ENCODE measurements at places on chromosomes 6 and 20.

DNA sequence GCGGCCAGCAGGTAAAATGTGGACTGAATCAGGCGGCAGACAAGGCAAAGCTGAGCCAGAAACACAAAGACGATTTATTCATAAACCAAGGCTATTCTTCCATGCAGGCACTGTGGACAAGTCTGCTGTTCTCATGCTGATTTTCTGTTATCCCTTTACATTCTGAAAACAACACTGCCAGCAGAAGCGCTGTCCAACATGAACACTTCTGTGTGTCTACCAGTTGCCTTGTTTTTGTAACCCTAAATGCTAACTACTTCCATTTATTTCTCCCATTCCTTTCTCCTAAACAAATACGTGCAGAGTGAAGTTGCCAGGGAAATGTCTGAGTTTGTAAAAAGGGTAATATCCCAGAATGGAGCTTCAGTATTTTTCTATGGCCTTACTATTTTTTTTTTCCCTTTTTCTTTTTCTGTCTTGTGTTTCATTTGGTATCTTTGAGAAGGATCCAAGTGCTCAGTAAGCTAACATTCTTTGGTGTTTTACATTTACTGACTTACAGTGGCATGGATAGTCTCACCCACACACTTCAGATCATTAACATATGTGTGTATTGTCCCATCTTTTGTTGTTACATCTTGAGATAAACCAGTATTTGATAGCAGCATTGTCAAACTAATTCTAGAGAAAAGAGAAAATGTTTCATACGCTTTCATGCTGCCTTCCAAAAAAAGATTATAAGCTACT is 1308.9 kb upstream of the MAP3K7 start:
- DNase-seq = no peak

DNA sequence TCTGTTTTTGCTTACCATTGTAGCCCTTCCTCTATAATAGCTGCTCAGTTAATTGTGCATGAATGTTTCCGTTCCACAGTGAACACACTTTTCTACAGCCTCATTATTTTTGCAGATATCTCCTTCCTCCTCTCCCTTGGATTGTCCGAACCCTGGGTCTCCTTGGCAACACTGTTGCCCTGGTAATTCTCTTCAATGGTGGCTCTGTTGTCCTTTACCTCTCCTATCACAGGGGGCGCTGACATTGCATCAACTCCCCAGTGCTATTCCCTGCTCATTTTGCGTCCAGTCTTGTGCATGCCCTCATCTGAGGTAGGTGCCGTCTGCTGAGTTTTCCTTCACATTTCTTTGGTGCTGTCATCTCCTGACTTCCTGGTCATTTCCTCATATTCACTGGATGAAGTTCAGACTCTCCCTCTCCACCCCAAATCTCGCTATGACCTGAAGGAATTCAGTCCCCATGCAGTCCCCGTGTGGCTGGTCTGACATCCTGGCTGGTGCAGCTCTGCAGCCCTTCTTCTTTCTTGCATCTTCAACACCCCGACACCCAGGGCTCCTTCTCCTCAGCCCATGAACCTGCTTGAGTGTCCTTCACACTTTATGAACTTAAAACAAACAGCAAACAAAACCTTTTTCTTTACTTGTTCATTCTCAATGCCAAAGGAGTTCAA is 21.1 kb downstream of the PHACTR2 start:
- DNase-seq = no peak

GRCh38 chr20:5044075-5044620 is 42.8 kb upstream of the SLC23A2 start:
- DNase-seq = no peak

- no peak for DNase-seq
These were observed 671.8 kb downstream of the QKI start for GRCh38 chr6:164086076-164086887.

- DNase-seq = no peak
These were observed 112.8 kb downstream of the BTBD3 start for GRCh38 chr20:12030470-12030869.

GRCh38 chr20:38434301-38434741 is 807 bp downstream of the SNHG17 start:
- peak; percentile 51 for DNase-seq

DNA sequence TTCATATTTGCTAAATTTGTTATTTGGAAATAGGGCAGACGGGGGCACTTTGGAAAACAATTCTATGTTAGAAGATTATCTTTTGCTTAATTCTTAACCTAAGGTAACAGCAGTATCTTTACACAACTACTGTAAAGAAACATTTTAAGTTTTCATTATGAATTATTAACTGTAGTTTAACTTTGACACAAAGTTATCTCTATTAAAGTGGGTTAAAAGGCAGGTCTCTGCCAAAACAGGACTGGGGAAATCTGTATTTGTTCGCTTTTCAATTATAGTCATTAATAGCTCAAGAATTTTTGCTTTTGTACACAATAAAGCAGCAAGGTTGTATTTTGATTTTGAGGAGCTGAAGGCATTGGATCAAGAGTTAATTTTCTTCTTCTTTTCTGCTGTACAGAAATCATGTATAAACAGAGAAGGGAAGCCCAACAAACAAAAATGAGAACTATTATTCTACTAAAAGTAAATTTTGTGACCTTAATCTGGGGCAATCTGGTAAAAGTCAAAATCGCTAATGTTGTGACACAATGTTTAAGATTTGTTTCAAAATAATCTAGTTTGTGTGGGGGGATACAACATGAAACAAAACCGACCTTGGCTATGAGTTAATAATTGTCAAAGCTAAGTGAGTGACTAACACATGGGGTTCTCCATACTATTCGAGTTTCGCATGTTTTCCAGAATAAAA is 2.9 kb downstream of the STAU1 start:
- DNase-seq = peak; percentile 21

DNA sequence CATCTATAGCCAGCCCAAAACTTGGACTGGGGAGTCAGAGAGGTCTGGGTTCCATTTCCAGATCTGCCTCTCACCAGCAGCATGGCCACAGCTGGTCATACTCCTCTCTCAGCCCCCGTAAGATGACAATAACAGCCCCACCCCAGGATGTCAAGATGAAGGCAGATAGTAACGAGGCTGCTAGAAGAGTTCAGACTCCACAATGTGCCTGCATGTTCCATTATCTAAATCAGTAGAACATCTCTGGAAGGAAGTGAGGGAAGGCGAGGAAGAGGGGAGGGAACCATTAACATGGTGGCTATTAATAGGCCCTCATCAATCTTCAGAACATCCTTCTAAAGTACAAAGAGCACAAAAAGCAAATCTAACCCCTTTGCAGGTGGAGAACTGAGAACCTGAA is 98.0 kb upstream of the KCNG1 start:
- DNase-seq = no peak

DNA sequence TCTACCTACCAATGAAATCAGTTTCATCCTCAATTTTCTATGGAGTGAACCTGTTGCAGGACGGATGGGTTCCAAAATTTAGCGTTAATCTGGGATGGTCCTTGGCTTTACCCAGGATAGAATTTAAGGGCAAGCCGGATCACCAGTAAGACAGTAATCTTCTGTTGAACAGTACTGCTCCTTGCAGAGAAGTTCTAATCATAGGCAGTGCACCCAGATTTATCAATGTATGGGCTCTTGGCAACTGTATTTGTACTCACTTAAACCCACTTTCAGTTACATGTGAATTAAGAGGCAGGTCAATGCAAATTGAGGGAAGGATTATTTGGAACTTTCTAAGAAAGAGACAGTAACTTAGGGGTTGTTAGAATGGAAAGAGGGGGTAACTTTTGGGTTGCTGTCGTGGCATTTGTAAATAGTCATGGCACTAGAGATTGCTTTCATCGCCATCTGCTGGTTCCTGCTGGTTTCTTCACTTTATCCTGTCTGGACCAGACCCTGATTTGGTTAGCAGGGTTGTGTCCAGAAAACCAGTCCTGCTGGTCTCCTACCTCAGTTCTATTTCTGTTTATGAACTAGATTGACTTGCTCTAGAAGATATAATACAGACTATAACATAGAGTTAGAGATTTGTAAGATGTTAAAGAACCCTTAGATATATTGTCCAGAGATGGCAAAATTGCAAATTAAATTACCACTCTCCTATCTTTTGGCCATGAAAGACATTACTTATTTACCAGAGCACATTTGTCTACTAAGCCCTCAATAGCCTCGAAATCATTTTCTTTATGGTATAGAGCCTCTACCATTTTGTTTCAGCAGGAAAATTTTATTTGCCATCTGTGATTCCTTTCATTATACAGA is 646.3 kb downstream of the UTRN start:
- DNase-seq = peak; percentile 45

DNA sequence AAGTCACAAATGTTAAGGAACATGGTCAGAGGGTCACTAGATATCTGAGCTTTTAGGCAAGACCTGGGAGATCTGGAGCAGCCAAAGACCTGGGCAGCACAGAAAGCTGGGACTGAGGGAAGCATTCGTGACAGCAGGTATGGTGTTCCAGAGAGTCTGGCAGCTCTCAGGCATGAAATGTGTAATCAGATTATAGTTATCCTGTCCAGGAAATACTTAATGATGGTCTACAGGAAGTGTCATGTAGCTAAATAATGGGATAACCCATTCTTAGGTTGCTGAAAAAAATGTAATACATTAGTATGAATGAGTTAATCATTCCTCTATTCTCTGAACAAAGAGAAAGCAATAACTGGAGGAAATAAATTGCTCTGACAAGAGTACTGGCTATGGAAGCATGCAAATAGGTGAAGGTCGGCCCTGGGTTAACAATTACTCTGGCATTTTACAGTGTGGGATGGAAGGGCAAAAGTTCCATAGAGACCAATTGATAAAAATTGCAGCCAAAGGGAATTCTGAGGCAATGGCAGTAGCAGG is 740.5 kb downstream of the CBLN4 start:
- DNase-seq = no peak

DNA sequence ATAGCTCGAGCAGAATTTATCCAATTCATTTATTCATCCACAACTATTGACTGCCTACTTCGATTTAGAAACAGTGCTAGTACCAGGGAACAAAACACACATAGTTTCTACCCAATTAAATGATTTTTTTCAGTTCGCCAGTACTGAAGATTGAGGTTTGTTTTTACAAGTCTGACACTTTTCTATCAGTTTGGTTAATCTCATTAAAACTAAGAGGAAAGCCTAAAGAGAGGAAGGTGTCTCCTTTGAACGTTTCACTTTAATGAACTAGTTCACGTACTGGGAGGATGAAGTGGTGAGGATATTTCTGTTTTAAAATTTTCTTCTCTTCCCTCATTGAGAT is 570 bp upstream of the ANKS1A start:
- no peak for DNase-seq

DNA sequence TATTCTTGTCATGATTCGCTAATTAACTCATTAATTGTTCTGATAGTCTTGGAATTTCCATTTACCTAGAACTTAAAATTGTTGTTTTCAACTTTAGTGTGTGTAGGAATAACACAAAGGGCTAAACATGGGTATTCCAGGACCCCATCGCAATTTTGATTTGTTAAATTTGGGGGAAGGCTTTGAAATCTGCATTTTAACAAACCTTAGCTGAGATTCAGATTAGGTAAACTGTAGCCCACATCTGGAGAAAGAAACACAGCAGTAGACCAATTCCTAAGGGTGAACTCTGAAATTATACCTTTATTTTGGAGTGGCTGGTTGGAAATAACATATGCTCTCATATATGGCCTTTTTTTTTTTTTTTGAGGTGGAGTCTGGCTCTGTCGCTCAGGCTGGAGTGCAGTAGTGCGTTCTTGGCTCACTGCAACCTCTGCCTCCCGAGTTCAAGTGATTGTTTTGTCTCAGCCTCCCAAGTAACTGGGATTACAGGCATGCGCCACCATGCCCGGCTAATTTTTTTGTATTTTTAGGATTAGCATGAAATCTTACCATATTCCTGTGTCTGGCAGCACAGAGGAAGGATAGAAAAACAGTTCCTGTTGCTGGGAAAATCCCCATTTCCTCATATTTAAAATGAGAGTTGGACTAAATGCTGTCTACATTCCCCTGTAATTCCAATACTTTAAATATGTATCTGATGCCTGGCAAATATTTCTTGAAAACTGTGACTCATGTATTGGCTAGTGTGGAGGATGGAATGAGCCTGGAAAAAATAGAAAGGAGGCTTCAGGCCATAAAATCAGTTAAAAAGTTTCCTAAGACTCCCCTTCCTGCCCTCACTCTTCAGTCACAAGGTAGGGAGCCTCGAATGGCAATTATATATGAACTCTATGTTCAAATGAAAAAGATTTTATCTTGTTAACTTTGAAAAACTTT is 96.7 kb upstream of the FAM184A start:
- DNase-seq = no peak

- DNase-seq = no peak
These were observed 1.1 kb downstream of the RGS17 start for GRCh38 chr6:153129873-153130514.

DNA sequence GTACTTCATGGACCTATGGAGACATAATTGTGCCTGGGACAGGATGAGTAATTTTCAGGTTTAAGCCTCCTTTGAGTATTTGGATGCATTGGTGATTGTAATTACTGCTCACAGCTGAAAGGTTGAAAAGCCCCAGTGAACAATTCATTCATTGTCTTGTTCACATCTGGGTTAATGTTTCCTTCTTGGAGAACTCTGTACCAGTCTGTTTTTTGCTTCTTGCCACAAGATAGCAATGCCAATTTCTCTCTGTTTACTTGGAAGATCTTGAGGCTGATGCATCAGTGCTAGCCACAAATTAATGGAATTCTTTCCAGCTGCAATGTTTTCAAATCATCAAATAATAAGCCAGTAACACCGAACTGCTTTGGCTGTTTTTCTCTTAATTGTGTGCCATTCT is 207.8 kb downstream of the BMP2 start:
- DNase-seq = no peak

- DNase-seq = no peak
These were observed 9.8 kb downstream of the NKX2-4 start for GRCh38 chr20:21387528-21387927.

DNA sequence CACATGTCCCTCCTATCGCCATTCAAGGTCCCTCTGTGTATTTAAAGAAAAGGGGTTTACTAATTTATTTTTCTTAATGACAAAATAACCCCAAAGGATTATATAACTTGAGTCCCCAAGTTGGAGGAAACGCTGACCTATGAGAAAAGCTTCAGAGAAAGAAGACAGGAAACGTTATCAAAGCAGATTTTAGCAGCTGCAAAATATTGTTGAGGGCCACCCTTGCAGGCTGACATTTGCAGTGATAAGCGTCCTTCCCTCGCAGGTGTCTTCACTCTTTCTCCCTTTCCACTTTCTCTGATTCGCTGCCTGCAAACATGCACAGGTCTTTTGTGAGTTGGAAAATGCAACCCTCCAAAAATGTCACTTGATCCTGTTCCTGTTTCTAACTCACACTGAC is 103.2 kb upstream of the RIPOR2 start:
- DNase-seq = no peak
